M059J (cell line): ENCODE measurements at places on chromosomes 2 and 18.

GRCh38 chr2:163612332-163612731 is 123.5 kb downstream of the FIGN start:
- no peak for DNase-seq

- DNase-seq: peak; percentile 7
Observed at GRCh38 chr2:142629193-142629592, 248.3 kb upstream of the KYNU start.

GRCh38 chr2:39720970-39721369 is 55.3 kb downstream of the TMEM178A start:
- no peak for DNase-seq

- DNase-seq: no peak
Observed at GRCh38 chr2:215635071-215635787, 199.4 kb upstream of the FN1 start.

DNA sequence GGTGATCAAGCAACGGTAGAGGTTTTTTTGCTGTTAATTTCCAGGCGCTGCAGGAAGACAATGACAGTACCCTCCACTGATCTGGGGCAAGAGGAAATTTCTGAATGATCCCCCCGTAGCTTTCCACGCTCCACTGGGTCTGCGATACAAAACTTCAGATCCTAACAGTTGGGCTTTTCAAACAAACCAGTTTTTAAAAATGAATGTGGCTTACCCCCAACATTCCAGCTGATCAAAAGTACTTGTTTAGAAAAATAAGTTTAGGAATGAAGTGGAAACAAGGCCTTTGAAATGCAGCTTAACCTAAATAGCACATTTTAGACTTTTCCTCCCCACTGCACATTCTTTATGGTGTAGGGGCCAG is 5.7 kb downstream of the ZFP36L2 start:
- DNase-seq: no peak

DNA sequence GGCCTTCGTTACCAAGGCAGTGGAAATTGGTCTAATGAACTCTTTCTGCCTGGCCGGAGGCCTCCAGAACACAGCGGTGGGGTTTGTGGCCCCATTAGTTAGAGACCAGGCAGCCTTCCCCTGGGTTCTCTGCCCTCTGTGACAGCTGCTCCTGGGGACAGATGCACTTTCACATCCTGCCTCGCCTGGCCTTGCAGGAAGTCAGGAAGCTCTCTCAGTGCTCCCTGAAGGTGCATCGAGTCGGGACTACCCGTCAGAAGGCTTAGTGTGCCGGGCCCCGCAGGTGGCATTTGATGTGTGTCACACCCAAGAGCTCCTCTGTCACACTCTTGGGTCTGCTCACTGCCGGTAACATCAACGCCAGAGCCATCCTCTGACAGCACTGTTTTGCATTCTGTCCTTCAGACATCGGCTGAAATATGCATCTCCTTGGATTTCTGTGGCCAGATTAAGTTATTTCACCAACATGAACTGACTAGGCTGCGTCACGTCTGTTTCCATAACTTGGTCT is 158.3 kb downstream of the LDLRAD4 start:
- DNase-seq: no peak

DNA sequence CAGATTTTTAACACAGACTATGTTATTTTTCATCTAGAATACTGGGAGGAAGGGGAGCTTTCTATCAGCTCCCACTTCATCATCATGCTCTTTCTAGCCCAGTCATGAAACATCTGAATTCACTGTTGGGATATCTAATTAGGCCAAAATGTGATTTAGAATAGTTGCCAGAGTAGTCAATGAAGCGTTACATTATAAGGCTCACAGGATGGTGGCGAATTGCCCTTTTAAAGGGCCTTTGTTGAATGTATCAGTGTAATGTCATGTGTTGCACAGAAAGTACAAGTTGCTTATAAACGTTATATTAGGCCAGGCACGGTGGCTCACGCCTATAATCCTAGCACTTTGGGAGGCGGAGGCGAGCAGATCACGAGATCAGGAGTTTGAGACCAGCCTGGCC is 45.6 kb downstream of the PDE1A start:
- DNase-seq: no peak

DNA sequence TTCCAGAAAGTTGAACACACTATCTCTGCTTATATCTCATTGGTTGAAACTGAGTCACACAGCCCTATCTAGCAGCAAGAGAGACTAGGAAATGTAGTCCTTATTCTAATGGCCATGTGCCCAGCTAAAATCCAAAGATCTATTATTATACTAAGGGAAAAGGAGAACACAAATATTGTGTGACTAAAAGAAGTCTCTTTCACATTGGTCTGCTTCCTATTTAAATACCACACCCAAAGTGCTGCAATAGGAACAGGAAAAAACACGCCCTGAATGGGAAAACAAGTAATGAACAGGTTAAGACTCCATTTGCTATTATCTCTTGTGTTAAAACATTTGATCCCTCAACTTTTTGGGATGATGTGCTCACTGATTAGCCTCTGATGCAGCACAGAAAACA is 86.8 kb upstream of the BARD1 start:
- peak; percentile 3 for DNase-seq

DNA sequence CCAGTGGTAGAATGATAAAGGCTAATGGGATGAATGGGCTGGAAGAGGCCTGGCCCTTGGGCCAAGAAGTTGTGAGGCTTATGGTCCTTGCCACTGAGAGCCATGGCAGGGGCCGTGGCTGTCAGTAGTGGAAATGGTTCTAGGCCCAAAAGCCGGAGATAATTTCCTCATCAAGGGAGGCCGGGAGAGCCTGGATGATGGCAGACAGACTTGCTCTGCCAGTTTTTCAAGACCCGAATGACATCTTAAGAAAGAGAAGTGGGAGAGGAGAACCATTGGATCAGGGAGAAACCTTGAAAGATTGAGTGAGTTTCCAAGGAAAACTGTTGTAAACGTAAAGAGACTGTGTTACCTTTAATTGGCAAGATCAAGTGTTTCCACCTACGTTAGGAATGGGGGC is 46.3 kb upstream of the VPS54 start:
- no peak for DNase-seq

DNA sequence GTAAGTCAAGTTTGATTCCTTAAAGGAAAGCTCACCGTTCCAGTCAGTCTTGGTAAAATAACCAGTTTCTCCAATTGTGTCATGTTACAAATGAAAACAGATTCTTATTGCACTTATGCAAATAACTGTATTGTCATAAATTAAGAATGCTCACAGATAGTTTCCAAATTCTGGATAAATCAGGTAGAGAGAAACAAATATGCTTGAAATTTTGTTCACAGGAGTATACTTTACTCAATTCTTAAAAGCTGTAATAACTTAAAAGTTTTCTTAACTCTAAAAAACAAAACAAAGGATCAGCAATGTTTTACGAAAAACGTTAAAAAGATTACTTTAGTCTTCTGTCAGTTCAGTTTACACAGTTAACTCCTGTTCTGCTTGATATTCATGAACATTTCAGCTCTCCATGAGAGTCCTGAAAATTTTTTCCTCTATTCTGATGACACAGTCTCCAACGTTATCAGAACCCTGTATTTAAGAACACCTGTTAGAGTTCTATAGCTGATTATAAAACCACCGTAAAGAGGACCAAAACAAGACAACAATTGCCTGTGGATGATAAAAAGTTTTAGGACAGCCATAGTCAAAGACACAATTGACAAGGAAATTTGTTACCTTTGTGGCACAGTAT is 4.4 kb downstream of the GAL3ST2 start:
- DNase-seq: no peak

GRCh38 chr2:134269230-134269629 is 15.4 kb downstream of the MGAT5 start:
- DNase-seq: no peak

GRCh38 chr2:101809698-101810097 is 112.2 kb downstream of the MAP4K4 start:
- DNase-seq: no peak

DNA sequence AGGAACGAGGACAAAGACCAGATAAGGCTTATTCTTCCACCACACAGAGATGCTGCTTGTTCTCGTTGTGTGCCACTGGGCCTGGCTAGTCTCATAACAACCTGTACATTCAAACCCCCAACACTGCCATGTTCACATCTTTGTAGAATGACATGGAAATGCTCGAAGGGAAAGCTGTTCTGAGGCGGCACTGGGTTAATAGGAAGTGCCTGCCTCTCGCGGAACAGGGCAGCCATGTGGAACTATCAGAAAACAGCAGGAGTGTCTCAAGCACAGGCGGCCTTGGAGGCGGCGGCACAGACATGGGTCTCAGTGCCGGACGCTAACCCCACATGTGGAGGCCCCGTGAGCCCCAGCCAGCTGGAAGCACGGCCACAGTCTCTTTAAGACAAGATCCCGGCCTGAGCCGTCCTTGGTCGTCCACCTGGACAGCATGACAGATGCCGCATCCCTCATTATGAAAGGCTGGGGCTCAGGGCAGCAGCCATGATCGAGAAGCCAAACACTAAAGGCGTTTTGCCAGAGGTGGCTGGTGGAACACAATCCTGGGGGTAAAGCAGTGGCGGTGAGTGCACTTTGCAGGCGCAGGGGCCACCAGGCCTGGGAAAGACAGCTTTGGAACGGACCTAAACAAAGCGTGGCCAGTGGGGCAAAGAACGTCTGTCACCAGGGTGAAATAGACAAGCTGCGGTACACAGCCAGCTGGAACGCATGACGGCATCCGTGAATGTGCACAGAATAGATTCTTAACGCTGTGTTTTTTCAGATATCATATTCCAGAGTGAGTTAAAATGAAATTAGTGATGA is 161.0 kb downstream of the HDAC4 start:
- DNase-seq: no peak
